ENCODE measurements at places on chromosomes 3 and 15. TPM values are rescaled to one million over a fixed set of nuclear protein-coding genes. Genes with fewer than 3 reads are reported as not detected.

The FGD5 gene
- not detected for total RNA-seq

DNA sequence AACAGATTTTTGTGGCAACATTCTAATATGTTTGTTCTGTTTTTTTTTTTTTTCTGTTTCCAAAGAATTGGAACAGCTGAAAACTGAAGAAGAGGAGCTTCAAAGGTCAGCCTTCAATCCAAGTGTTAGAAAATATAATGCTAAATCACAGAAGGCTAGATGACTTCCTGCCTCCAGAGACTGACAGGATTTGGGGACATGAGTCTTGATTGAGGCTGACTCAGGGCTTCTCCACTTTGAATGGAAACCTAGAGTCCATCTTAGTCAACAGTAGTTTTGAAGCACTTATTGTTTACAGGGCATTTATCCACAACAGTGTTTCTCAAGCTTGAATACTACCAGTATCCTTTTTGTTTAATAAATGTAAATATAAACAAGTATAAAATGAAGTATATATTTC lies 44.5 kb upstream of the RAD51 start:
- no peak overlapping the region for H3K4me3 ChIP-seq
- DNase-seq = no peak
- no peaks in the 10 kb centered on the region for H3K27me3 ChIP-seq
- H3K36me3 ChIP-seq = no peaks in the 10 kb centered on the region
- H3K4me1 ChIP-seq = no peaks in the 10 kb centered on the region

GRCh38 chr3:77283108-77283507 lies 243.2 kb downstream of the ROBO2 start:
- H3K4me1 ChIP-seq = no peaks in the 10 kb centered on the region
- no peak for DNase-seq
- no peaks in the 10 kb centered on the region for H3K27me3 ChIP-seq
- H3K36me3 ChIP-seq = no peaks in the 10 kb centered on the region
- no peak overlapping the region for H3K27ac ChIP-seq

GRCh38 chr3:13087320-13087990 lies 14.2 kb upstream of the IQSEC1 start:
- DNase-seq = no peak
- no peak overlapping the region for H3K27ac ChIP-seq

The INKA1 gene
- 0.85 TPM for total RNA-seq

DNA sequence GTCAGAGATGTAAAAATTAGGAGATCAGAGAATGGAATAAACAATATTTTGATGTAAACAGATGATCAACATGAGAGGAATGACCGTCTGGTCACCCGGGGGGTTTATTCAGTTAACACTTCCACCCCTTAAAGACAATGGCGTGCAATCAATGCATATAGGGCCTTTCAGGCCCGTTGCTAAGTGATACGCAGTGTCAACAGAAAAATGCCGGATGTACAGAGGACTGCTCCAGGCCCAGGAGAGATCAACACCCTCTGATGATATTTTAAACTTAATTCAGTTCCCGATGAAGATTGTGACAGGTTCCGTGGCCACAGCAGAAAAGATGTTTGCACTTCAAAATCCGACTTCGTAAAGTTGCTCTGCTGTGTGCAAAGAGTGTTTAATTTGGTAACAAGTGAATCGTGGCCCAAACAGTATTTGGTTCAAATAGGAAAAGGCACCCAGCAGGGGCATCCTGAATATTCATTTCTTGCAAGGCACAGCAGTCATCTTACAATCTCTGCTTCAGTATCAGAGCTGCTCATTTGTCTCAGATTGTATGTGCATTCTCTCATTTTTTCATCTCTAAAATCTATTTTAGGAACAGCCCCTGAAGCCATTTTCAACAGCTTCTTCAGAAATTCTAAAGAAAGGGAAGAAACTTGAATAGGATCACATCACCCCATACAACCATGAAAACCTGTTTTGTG lies 72.6 kb downstream of the FOXB1 start:
- no peaks in the 10 kb centered on the region for H3K27me3 ChIP-seq
- peaks cover 7% of the 10 kb centered on the region for H3K4me1 ChIP-seq
- no peaks in the 10 kb centered on the region for H3K36me3 ChIP-seq
- no peak overlapping the region for H3K4me3 ChIP-seq
- no peak overlapping the region for H3K27ac ChIP-seq

DNA sequence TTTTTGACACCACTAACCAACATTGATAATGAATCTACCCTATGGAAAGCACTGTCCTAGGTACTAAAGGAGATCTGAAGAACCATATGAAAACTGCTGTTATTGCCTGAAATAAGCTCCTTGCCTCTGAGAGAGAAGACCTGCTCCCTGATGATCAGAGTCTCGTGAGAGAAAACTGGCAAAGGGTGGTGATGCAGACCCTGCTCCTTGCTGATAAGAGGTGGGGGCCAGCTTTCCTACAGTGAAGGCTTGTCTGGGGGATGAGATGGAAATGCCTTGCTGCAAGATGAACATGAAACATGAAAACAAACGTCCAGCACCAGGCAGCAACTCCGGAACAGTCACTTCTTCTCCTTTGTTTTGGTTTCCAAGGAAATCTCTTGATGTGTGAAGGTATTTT lies 31.9 kb downstream of the RASGRP1 start:
- H3K27me3 ChIP-seq = no peaks in the 10 kb centered on the region
- peaks cover 87% of the 10 kb centered on the region for H3K36me3 ChIP-seq
- H3K4me1 ChIP-seq = peaks cover 69% of the 10 kb centered on the region
- H3K4me3 ChIP-seq = no peak overlapping the region

The SPG11 gene
- total RNA-seq = 51.3 TPM

The CORO2B gene
- not detected for total RNA-seq

The NOX5 gene
- not detected for total RNA-seq

The MYO5A gene
- total RNA-seq = 25.5 TPM

GRCh38 chr3:183227586-183227985 lies 25.5 kb upstream of the B3GNT5 start:
- no peaks in the 10 kb centered on the region for H3K27me3 ChIP-seq
- peaks cover under 1% of the 10 kb centered on the region for H3K36me3 ChIP-seq
- no peak overlapping the region for H3K27ac ChIP-seq
- DNase-seq = no peak
- H3K4me1 ChIP-seq = peaks cover 8% of the 10 kb centered on the region
- H3K4me3 ChIP-seq = no peak overlapping the region

The ANKRD63 gene
- not detected for total RNA-seq

DNA sequence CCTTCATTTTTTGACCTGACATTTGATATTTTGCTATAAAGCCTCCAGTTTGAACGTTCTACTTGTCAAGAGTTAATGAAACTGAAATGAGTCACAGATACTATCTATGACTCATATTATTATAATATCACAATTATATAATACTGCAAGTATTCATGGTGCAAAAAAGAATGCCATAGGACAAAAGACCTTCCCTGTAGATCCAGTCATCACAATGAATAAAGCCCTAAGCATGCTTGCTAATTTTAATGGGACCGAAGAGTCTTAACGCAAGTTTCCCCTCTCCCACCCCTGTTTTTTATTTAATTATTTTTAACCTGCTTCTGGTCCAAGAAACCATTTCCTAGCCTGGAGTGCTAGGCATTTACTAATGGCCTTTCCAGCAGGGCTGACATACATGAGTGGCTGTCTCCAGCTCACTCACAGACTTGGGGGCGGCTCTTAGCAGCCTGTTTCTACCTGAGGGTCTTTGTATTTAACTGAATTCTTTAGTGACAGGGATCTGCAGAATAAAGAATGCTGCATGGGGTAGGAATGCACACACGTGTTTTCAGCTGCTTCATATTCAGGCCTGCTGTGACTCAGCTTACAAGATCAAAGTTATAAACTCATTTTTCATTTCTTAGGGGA lies 61.2 kb downstream of the THBS1 start:
- H3K27ac ChIP-seq = no peak overlapping the region
- no peak for DNase-seq
- H3K4me3 ChIP-seq = no peak overlapping the region
- no peaks in the 10 kb centered on the region for H3K27me3 ChIP-seq

DNA sequence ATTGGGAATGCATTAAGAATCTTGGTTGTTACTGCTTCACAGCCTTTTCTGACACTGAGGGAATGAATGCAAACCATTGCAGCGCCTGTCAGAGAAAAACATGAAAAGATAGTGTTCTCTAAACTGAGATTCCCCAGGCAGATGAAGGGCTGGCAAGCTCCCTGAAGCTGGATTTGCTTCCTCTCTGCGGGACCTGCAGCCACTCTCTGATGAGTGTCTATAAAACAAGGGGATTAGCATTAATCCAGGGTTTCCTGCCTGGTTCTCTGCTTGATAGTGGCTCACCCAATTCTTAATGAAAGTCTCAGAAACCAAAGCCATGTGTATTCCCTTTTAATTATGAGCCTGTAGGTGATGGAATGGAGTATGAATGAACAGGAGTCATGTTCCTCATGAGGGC lies 344.3 kb upstream of the UMPS start:
- DNase-seq = no peak
- H3K36me3 ChIP-seq = no peaks in the 10 kb centered on the region
- no peak overlapping the region for H3K4me3 ChIP-seq
- no peaks in the 10 kb centered on the region for H3K4me1 ChIP-seq
- H3K27me3 ChIP-seq = no peaks in the 10 kb centered on the region
- H3K27ac ChIP-seq = no peak overlapping the region

DNA sequence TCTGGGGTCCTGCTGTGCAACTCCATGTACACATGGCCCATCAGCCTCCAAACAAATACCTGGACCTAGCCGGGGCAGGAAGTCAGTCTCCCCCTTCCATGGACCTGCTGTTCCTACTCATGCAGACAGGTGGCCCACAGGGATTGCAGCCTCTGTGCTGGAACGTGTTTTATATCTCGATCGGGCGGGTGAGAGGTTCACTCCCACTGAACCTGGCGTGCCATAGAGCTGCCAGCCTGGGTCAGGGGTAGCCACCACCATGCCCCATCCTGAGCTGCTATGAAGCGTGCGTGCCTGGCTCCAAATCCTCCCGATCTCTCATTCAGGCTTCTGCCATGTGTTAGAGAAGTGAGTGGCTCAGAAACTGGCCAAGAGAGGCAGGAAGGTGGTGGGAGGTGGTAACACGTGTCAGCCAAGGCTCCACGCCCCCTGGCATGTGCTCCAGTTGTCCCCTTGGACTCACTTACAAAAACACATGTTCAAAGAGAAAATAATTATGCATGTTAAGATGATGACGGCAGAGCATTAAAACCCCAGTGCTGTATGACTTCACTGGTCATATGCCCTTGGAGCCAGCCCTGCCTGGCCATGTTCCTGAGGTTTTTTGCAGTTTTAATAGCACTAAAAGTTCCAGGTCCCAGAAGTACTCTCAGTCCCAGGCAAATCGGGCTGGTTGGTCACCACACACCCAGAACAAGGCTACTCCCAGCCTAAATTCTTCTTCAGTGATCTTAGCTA lies 30.6 kb downstream of the CTSH start:
- H3K4me3 ChIP-seq = no peak overlapping the region
- no peak for DNase-seq
- H3K36me3 ChIP-seq = peaks cover 75% of the 10 kb centered on the region
- no peaks in the 10 kb centered on the region for H3K27me3 ChIP-seq
- H3K4me1 ChIP-seq = peaks cover 15% of the 10 kb centered on the region
- H3K27ac ChIP-seq = no peak overlapping the region

DNA sequence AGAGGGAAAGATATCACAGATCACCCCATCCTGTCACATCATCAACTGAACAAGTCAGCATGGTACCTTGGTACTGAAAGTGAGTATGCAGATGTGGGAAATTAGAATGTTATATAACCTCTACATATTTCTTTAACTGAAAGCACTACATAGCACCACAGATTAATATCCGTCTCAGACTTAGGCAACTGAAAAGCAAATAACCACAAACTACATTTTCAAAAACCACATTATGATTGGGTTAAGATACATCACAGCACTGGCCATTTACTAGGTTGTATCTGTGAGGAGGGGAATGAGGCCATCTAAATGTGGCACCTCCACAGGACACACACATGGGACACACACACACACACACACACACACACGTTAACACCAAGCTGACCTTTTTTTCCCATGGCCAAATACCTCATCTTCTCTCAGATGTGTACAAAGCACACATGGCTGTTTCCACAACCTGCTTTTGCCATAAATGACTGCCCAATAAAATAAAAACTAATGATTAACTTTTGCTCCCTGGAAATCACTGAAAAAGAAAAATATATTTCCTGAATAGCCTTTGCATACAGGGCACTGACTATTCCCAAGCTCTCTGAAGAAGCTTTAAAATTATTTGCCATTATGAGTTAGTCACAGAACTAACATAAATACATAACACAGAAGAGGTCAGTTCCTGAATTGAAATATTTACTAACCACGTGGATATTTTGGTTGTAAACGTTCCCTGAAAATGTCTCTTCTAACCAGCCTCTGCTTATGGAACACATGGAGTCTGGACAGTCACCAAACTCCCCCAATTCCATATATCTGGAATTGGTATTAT lies 60.1 kb downstream of the SUMF1 start:
- H3K4me1 ChIP-seq = no peaks in the 10 kb centered on the region
- DNase-seq = no peak
- H3K27ac ChIP-seq = no peak overlapping the region
- peaks cover 26% of the 10 kb centered on the region for H3K36me3 ChIP-seq
- H3K27me3 ChIP-seq = no peaks in the 10 kb centered on the region

The NME9 gene
- 0.80 TPM for total RNA-seq

DNA sequence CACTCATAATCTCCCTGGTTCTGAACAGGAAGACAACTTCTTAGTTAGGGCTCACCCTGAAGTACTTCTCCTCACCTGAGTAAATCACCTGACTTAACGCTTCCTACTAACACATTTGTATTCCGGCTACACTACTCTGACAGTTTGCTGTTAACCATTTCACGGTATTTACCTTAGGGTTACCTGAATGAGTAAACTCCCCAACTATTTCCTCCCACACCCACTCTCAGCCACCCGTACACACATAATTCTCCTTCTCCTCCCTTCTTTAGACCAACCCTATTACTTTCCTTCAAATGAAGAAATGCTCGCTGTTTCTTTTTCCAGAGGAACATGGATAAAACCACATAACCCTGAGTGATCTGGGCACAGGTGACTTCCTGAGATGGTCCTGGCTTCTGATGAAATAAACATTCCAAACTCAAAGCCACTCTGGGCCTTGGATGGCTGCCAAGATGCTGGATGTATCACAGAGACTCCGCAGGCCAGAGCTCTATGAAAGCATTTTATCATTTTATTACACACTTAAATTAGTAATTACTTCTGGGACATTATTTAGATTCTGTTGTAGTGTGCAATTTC lies 183.6 kb upstream of the ATP11B start:
- no peaks in the 10 kb centered on the region for H3K36me3 ChIP-seq
- no peak for DNase-seq
- no peak overlapping the region for H3K4me3 ChIP-seq
- no peak overlapping the region for H3K27ac ChIP-seq
- H3K27me3 ChIP-seq = no peaks in the 10 kb centered on the region
- H3K4me1 ChIP-seq = no peaks in the 10 kb centered on the region

- no peaks in the 10 kb centered on the region for H3K4me1 ChIP-seq
- H3K27me3 ChIP-seq = no peaks in the 10 kb centered on the region
- no peak for DNase-seq
- H3K36me3 ChIP-seq = peaks cover 4% of the 10 kb centered on the region
- no peak overlapping the region for H3K27ac ChIP-seq
Measured at GRCh38 chr15:35484231-35484945, 61.6 kb downstream of the DPH6 start.

DNA sequence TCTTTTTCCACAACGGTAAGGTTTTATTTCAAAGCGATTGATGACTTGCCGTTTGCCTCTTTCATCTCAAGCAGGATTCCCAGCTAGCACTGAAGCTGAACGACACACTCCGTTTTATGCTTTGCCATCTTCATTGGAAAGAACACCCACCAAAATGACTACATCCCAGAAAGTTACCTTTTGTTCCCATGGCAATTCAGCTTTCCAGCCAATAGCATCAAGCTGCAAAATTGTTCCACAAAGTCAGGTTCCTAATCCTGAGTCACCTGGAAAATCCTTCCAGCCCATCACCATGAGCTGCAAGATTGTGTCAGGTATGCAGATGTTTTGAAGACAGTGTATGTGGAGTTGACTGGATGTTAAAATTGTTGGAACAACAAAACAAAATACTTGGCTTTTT lies 56.5 kb downstream of the YEATS2 start:
- H3K27me3 ChIP-seq = no peaks in the 10 kb centered on the region
- no peak for DNase-seq
- H3K4me3 ChIP-seq = no peak overlapping the region
- H3K27ac ChIP-seq = no peak overlapping the region

Measured in CD4-positive, alpha-beta T cell (primary cell).